ENCODE measurements at places on chromosomes 5 and 9.

DNA sequence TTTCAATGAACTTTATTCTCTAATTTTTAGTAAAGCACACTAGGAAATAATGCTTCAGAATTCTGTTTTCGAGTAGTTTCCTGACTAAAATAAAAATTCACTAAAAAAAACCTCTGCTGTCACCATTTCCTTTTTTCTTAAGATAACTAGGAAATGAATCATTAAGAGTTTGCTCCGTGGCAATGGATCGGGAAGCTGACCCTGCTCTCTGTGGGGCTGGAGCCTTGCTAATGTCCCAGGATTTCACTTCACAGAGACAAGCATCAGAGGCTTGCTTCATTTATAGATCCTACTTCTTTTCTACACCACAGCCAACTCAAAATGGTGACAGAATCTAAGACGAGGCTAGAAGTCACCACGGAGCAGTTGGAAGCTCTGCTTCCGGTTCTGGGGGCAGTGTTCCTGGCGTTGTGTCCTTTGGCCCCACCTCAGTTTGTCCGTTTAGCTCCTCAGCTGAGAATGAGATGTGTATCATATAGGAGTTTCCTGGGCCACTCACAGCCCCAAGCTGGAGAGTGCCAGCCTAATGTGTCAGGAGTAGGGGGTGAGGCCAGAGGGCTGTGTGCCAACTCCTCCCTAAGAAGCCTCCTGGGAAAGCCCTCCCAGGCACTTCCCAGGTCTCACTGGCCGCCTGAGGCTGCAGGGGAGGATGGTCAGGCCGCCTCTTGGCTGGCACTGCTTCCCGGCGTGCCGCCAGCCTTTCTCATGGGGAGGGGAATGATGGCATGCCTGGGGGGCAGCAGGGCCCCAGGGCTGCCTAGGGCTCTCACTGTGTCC, 19.6 kb downstream of the TENT4A start:
- DNase-seq, result no peak

DNA sequence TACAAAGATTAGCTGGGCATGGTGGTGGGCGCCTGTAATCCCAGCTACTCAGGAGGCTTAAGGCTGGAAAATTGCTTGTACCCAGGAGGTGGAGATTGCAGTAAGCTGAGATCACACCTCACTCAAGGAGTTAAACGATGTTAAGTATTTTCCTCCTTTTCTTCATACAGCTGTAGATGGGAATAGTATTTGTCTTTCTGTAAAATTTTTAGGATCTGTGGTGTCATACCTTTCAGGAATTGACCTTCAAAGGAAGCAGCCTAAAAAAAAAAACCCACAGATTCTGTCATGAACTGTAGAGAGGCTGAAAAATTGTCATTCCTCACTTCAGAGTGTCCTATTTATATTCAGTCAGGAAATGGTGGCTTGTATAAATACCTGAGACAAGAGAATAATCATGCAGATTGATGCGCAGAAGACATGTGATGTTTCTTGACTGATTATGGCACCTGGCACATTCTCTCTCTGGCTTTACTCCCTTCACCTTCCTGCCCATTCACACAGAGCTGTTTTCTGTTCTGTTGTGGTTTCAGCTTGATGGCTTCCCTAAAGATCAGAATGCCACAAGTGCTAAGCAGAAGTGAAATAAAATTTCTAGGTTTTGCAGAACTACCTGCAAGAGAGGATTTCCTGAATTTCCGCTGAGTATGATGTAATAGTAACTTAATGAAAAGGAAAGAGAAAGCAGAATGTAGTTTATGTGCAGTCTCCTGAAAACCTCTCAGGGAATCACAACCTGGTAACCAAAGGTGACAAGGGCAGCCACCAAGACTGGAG, 3.8 kb downstream of the IFNA1 start:
- DNase-seq, result no peak

DNA sequence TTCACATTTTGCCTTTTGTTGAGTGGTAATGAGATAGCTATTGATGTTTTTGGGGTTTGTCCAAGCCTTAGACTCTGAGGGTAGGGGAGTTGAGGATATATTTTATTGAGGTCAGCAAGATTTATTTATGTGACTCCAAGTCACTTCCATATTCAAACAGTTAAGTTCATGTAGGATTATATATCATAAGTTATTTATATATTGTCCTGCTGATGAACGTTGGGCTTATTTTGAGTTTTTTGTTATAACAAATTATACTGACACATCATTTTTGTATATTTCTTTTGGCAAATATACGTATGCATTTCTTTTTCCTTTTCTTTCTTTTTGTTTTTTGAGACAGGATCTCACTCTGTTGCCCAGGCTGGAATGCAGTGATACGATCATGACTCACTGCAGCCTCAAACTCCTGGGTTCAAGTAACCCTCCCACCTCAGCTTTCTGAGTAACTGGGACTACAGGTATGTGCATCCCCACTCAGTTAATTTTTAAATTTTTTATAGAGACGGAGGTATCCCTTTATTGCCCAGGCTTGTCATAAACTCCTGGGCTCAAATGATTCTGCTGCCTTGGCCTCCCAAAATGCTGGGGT, 23.5 kb upstream of the IL12B start:
- no peak for DNase-seq

- no peak for DNase-seq
Observed at GRCh38 chr5:14842117-14842516, 29.5 kb downstream of the ANKH start.

- no peak for DNase-seq
Observed at GRCh38 chr5:123007182-123007581, 29.3 kb downstream of the PPIC start.

GRCh38 chr5:127311781-127312525, 21.4 kb downstream of the MEGF10 start:
- no peak for DNase-seq

GRCh38 chr5:125525356-125525755, 778.9 kb upstream of the ZNF608 start:
- DNase-seq, result no peak

DNA sequence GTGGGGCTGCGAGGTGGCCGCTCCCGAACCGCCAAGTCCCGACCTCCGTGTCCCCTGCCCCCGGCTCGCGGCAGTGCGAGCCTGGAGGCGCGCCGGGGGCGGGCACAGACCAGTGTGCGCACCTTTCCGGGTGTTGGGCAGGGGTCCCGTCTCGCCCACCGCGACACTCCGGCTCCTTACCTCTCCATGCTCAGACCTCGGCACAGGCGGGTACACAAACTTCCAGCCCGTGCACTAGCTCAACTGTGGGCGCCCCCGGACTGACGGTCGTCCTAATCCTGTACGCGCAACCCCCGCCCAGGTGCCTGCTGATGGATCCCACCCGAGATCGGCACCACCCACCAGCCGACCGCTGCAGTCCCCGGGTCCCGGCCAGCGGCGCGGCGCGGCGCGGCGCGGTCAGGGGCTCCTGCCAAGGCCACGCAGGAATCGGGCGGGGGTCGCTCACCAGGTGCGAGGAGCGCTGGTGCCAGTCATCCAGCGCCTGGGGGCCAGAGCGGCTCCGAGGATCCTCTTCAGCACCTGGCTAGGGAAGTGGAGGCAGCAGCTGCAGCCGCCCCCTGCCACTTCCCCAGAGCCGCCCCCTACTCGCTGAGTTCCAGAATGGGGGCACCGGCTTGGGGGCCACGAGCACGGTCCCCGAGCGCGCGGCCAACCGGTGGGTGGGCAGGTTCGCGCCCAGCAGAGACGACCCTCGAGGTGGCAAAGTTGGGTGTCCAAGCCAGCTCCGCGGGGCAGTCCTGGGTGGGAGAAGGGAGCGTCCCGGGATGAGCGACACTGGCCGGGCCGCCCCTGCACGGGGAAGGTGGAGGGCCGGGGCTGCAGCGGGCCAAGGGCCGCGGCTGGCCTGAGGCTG, 511 bp downstream of the SEMA5A start:
- DNase-seq, result no peak

- no peak for DNase-seq
Observed at GRCh38 chr9:86764221-86764624, 183.1 kb downstream of the GAS1 start.

DNA sequence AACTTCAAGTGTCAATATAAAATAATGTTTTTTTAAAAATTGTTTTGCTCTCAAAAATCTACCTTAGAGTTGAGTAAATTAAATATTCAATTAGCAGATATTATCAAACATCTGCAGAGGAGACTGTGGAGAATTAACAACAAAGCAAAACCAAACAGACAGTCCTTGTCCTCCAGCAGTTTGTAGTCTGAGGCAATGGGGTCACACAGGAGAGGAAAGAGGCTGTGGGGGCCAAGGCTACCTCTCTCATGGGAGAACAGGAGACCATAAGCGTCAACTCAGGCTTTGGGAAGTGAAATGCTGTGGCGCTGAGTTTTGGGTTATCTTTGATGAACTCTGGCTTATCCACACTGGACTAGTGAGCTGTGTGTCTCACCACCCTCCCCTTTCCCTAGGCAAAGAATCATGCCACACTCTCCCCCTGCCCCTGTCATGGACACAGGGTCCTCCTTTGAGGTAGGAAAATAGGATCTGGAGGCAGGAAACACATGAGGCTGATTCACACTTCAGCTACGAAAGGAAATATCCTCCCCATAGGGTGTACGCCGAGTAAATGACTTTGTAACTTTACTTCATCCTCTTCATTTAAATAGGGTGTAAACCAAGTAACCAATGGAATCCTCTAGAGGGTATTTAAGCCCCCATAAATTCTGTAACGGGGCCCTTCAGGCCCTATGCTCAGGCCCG, 152.7 kb downstream of the FSTL4 start:
- DNase-seq, result no peak

- no peak for DNase-seq
Observed at GRCh38 chr5:50730336-50730735, 63.9 kb downstream of the PARP8 start.

DNA sequence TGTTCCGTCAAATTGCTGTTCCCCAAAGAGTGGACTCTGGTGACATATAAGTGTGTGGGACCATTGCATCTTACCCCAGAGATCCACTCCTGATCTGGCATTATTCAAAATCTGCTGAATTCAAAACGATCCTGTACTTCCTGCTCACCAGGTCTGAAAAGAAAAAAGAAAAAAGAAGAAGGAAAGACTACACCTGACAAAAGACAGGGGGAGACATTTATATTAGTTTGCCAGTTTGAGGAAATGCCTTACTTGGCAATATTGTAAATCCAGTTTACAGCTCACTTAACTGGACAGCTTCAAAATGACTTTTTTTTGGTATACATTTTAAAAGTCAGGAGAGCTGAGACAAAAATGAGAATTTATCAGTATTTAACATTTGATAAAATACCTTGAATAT, 15.0 kb upstream of the GRHPR start:
- no peak for DNase-seq

GRCh38 chr9:106286249-106286648, 576.7 kb upstream of the ZNF462 start:
- DNase-seq, result no peak

- no peak for DNase-seq
Observed at GRCh38 chr5:157820593-157821252, 38.2 kb downstream of the CLINT1 start.

- no peak for DNase-seq
Observed at GRCh38 chr9:76267284-76267652, 127.0 kb downstream of the RFK start.

- no peak for DNase-seq
Observed at GRCh38 chr9:15346837-15347236, 39.8 kb upstream of the TTC39B start.

DNA sequence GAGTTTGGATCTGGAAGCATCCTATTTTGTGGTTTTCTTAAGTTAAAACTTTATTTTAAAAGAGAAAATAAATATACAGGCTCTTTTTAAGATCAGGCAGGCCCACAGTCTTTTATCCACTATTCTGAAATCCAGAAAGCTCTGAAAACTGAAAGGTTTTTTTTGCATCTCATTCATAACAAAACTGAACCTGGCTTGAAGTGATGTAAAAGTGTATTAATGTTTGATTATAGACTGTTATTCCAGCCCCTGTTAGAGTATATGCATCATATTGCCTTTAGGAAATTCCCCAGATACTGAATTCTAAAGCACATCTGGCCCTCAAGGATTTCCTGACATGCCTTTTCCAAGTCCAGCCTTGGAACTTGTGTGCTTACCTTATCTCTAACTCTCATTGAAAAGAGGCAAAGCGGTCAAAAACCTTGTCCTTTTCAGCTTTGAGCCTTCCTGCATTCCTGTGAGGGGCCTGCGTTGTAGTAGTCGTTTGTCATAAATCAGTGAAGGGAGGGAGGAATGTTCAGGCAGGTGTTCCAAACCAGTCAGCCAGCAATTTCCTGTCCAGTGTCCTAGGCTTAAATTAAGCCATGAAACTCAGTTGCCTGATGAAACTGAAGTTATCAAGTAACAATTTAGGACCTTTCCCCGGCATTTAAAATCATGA, 110.4 kb downstream of the TLE4 start:
- DNase-seq, result no peak

- DNase-seq, result no peak
Observed at GRCh38 chr5:103942587-103943186, 380.1 kb upstream of the NUDT12 start.

- DNase-seq, result no peak
Observed at GRCh38 chr5:431001-431710, 11.8 kb upstream of the EXOC3 start.

DNA sequence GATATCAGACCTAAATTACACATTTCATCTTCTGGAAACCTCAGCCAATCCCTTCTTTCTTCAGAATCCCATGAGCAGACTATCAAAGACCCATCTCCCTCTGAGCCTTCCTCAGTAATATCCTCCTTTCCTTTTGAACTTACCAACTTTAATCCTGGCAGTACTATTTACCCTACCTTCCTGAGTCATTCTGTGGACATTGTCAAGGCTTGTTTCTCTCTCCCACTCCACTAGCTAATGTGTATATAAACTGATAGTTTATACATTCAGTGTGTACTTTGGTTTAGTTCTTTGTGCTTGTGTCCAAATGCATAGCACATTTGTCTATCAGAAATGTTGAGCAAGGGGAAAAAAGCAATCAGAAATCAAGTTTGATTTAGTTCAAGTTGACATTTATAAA, 568.3 kb downstream of the CSNK1G3 start:
- DNase-seq, result no peak

GRCh38 chr5:36230151-36230790, 11.5 kb downstream of the NADK2 start:
- DNase-seq, result no peak

DNA sequence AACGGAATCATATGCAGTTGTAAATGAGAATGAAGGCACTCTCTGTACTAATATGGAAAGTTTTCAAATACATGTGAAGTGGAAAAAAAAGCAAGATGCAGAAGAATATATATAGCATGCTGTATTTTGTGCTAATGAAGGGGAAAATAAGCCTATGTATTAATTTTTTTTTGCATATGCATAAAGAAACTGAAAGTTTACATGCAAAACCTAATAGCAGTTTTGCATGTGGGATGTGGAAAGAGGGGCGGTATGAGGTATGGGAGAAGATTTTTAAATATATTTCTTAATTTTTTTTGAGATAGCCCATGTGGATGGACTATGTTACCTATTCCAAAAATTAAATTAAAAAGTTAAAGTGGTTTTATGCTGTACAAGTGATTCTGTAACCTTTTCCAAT, 83.7 kb upstream of the IL12B start:
- DNase-seq, result no peak

GRCh38 chr5:130068988-130069387, 164.7 kb downstream of the CHSY3 start:
- DNase-seq, result no peak
